Thoracic aorta endothelial cell (primary cell): ENCODE measurements at places on chromosomes 1 and 21. TPM values are rescaled to one million over a fixed set of nuclear protein-coding genes. Genes with fewer than 3 reads are reported as not detected.

RNF223 gene
- total RNA-seq = not detected in 2 replicates

LCE2A gene
- total RNA-seq = not detected in 2 replicates

ORC1 gene
- 14.5 and 19.2 TPM in 2 replicates for total RNA-seq

MROH7 gene
- total RNA-seq = under 0.01 and 0.14 TPM in 2 replicates

MSH4 gene
- 0.14 and 0.27 TPM in 2 replicates for total RNA-seq

ZBTB7B gene
- 10.2 and 15.0 TPM in 2 replicates for total RNA-seq

HPCA gene
- total RNA-seq = not detected in 2 replicates

FCRL5 gene
- not detected in 2 replicates for total RNA-seq

SPATA1 gene
- total RNA-seq = 0.36 and 1.1 TPM in 2 replicates

NFASC gene
- total RNA-seq = 0.13 and 0.14 TPM in 2 replicates

PI4KB gene
- 42.9 and 43.9 TPM in 2 replicates for total RNA-seq

PADI4 gene
- total RNA-seq = not detected in 2 replicates

ANKRD65 gene
- total RNA-seq = 0.07 and 0.13 TPM in 2 replicates

CHRNB2 gene
- total RNA-seq = under 0.01 and 0.13 TPM in 2 replicates

FMO4 gene
- total RNA-seq = 0.65 and 0.80 TPM in 2 replicates

GRHL3 gene
- not detected in 2 replicates for total RNA-seq

NES gene
- total RNA-seq = 240 and 287 TPM in 2 replicates

SLC6A9 gene
- total RNA-seq = 0.86 and 0.93 TPM in 2 replicates

ZYG11A gene
- total RNA-seq = 1.1 and 1.2 TPM in 2 replicates

OLFML3 gene
- total RNA-seq = 0.36 and 0.53 TPM in 2 replicates

GMEB1 gene
- total RNA-seq = 12.2 and 12.4 TPM in 2 replicates
